ENCODE measurements at places on chromosomes 6 and 20.

DNA sequence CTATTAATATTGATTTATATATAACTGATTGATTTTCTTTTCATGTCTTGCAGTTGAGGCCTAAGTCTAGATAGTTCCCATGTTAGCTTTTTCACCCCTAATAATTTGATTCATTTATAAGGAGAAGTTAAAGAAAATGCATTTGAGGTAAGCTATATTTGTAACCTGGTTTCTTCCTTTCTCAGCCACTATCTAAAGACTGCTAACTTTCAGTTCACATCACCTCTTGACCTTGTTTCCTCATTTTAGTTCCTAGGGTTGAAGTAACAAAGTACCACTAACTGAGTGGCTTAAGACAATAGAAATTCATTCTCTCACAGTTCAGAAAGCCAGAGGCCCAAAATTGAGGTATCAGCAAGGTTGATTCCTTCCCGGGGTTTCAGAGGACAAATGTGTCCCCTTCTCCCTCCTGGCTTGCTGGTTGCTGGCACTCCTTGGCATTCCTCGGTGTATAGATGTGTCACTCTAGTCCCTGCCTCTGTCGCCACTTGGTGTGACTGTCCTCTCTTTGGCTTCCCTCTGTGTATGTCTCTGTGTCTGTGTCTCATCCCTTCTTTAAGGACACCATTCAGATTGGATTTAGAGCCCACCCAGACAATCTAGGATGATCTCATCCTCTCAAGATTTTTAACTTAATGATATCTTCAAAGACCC lies 55.9 kb upstream of the C20orf144 start:
- no peak for DNase-seq

- no peak for DNase-seq
These were observed 64.3 kb upstream of the GJE1 start for GRCh38 chr6:142068416-142068815.

DNA sequence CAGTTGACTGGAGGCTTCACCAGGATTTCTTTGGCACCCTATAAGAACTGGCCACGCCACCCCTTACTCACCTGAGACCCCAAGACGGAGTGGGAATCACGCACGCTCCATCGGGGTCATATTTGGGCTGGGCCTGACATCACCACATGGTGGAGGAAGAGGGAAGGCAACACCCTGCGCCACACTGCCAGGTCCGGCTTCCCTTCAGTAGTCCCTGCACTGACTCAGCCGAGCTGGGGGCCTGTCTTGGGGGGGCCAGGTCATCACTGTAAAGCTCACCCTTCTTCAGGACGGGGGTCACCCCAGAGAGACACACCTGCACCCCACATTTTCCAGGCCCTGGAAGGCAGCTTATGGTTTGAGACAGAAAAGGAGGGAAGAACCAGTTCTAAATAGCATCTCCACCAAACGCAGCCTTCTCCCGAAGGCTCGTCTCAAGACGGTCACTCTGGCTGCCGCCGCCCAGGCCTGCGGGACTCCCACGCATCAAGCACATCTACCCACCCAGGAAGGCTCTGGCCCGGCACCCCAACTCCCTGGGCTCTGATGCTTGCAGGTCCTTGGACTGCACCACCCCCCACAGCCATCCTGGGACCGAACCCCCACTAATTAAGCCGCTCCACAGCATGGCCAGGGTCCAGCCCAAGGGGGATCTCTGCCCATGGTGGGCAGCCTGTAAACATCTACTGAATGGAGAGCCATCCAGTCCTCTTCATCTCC lies 51.8 kb downstream of the GINS1 start:
- no peak for DNase-seq

GRCh38 chr6:136225496-136225895 lies 24.6 kb downstream of the MTFR2 start:
- DNase-seq: no peak

GRCh38 chr6:17281497-17282481 lies 628 bp downstream of the RBM24 start:
- DNase-seq: no peak

DNA sequence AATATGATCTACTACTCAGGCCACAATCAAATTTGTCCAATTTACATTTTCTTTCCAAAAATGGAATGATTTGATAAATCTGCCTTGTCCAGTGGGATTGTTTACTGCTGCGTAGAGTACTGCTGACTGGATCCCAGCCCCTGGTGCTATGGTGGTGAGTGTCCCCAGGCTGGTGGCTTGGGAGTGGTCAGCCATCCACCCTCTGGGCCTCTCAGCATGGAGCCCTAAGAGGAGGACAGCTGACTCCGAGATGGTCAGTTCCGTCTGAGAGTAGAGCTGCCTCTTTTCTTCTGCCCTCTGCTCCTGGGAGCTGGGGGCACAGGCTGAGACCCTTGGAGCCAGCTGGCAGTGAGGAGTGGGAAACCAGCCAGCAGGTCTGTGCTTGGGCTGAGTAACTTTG lies 22.7 kb downstream of the PRDM13 start:
- DNase-seq: no peak

DNA sequence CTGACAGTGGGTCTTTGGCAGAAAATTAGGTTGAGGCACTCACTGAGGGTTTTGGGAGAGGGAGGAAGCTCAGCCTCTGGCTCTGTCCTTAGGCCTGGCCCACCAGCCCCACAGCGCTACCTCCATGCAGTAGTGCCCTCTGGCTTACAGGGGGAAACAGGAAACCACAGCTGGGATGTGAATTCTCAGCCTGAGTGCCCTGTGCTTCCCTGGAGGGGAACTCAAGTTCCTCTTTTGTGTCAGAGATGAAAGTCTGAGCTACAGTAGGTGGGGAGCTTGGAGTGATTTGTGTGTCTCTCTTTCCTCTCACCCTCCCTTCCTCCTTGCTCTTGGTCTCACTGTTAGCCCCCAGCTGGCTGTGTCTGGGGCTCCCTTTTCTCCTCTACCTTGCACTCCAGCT lies 48.2 kb upstream of the BLCAP start:
- DNase-seq: no peak
